ENCODE measurements at places on chromosomes 13 and 19.

- DNase-seq: peak; percentile 33
Observed at GRCh38 chr13:28423010-28423409, 71.9 kb downstream of the FLT1 start.

GRCh38 chr19:32178401-32178800 is 167.0 kb upstream of the ZNF507 start:
- DNase-seq: no peak

DNA sequence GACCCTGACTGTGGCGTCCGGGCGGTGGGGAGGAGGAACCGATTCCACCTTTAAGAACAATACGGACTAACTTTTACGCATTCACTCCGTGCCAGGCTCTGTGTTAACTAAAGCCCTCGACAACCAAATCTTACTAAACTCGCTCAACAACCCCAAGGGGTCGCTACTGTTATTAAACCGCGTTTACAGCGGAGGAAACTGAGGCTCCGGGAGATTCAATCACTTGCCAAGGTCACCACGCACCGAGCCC is 1.2 kb downstream of the SAMD1 start:
- no peak for DNase-seq

DNA sequence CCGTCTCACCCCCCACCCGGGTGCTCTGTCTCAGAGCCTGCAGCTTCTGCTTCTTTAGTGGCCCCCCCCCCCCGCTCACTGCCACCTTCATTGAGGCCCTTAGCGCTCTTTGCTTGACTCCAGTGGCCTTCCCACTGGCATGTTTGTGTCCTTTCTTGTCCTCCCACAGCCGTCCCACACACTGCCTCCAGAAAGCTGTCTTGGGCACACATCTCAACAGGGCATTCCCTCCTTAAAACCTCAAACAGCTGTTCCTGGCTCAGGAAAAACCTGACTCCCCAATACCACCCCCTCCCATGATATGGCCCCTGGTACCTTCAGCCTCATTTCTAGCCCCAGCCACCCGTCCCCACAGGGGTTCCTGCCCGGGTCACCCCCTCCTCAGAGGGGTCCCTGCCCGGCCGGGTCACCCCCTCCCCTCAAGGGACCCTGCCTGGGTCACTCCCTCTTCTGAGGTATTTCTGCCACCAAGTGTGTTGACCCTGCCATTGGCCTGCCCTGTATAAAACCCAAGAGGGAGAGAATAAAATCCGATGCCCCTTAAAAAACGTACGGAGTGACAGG is 8.9 kb downstream of the B3GLCT start:
- DNase-seq: no peak

- DNase-seq: no peak
Observed at GRCh38 chr13:74066937-74067336, 67.3 kb downstream of the KLF12 start.

- DNase-seq: no peak
Observed at GRCh38 chr19:45809643-45810159, 5.4 kb downstream of the RSPH6A start.

- no peak for DNase-seq
Observed at GRCh38 chr13:22690756-22691155, 490.0 kb upstream of the SGCG start.

DNA sequence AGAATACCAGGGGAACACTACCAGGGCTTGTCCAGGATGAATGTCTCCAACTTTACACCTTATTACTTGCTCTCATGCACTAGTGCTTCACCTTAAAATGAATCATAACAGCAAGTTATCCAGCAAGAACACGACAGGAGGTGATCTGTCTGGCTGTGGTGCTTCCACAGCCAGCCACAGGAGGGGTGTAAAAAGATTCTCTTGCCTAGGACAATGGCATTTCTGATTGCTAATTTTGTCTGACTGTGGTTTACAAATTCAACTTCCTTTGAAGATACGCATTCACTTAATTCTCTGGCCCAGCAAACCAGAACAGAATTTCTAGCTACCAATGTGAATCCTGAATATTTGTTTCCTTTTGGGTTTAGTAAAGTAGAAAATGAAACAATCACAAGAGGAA is 23.1 kb upstream of the COG3 start:
- DNase-seq: no peak

DNA sequence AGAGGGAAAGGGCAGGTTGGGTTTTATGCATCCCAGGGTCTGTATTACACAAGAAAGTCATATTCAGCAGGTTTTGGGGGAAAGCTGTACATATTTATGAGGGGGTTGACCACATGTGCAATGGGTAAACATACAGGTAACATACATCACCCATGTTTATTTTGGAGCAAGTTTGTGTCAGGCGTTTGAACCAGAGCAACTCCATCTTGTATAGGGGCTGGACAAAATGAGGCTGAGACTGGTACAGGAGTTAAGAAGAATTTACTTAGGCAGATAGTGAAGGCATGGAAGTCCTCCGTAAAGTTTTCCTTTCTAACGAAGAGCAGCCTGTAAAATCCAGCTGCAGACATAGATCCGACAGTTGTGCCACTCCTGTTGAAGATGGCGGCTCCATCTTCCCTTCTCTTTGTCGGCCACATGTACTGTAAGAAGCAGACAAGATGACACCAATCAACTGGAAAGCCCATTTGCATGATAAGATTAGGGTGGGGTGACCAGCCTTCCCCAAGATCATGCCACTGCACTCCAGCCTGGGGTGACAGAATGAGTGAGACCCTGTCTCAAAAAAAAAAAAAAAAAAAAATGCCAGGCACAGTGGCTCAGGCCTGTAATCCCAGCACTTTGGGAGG is 4.7 kb upstream of the NUDT19 start:
- no peak for DNase-seq

- DNase-seq: no peak
Observed at GRCh38 chr13:104181526-104182231, 1115.5 kb upstream of the SLC10A2 start.

GRCh38 chr13:28137596-28137995 is 749 bp upstream of the PAN3 start:
- DNase-seq: no peak

- no peak for DNase-seq
Observed at GRCh38 chr19:48844472-48844871, 8.2 kb upstream of the HSD17B14 start.

All from right hindlimb (tissue), 1 donor.